ENCODE measurements at places on chromosomes 6 and 20.

DNA sequence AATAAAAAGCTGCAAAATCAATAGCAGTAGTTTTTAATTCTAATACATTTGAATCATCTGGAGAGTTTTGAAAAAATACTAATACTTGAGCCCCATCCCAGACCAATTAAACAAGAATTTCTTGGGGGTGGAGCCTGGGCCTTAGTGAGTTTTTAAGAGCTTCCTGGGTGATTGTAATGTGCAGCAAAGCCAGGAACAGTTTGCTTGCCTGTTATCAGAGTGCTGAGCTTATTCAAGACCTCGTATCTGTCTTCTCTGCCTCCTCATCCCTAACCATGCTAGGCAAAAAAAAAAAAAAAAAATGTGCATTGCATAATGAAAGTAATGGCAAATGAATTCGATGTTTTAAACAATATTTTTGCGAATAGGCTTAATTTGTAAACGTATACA lies 36.4 kb upstream of the MYB start:
- DNase-seq = no peak

DNA sequence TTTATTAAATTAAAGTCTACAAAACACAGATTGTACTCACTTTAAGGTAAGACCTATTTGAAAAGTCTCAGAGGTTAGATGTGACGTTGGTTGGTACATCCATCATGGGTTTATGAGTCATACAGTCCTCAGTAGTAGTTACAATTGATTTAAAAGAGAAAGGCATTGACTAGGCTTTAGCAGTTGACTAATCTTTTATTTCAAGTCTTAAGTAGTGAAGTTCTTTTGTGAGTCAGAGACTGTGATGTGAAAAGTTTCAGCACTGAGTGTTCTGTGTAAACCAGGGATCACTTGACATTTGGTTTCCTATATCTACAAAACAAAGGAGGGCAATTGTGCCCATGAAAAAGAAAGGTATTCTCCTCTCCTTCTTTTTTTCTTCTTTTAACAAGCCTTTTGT lies 221.3 kb downstream of the GRIK2 start:
- DNase-seq = no peak

GRCh38 chr6:135461208-135461607 lies 36.3 kb downstream of the AHI1 start:
- DNase-seq = no peak

DNA sequence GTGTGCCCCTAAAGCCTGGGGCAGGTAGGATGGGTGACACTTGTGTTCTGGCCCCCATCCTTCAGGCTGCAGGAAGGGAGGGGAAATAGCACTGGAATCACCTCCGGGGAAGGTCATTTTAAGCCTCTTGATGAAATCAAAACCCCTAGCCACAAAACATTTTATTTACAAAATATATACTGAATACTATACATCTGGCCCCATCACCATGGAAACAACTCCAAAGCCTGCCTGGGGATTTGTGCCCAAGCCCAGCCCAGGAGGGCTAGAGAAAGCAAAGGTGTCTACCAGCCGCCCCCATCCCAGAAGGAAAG lies 2.6 kb downstream of the SMIM29 start:
- DNase-seq = no peak

DNA sequence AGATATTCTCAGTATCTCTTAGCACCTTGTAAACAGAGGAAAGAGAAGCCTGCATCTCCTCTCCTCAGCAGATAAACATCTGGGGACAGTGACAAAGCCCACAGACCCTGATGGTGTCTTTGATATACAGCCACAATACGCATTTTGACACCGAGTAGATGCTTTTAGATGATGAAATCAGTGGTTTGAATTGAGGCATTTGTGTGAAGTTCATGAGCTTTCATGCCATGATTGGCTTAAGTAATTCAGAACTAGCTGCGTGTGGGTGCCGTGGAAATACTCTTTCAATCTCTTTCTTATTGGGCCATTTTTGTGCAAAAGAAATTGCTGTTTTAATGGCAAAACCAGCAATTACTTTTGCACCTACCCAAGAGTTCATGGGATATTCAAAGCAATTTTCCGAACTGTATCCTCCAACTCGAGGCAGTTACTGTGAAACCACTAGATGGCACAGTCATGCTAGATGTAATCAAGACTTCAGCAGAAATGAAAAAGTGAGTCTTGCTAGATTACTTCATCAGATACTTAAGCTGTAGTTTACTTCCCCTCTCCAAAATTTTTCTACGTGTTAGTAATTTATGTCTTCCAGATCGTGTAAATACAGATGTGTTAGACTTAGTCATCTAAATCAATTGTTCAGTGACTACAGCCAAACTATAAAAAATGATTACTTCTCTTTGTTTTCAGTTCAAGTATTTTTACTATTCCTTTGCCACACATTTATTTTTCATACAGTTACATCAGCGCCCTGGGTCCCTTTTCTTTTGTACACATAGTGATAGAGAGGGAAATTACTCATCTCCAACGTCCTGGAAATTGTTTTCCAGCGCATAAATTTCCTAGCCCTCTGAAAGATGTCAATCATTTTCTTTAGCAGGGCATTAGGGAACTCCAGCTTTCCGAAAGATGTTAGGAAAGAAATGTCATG lies 49.4 kb downstream of the IYD start:
- DNase-seq = peak; percentile 20

GRCh38 chr20:21556398-21556797 lies 42.5 kb upstream of the NKX2-2 start:
- no peak for DNase-seq

DNA sequence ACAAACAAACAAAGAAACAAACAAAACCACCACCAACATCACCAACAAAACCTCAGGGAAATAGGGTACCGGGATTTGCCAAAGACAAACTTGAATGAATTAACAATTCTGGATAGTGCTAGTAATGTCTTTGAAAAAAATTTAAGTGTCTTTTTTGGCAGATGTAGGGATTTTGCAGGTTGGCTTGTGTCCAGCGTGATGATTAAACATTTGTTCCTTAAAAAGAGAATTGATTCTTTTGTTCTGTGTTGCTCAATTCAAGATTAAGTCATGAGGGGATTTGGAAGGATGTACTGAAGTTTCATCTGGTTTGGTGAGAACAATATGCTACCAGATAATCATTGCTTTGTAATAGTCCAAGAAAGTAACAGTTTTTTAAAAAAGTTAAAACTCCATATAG lies 125.1 kb upstream of the HS3ST5 start:
- DNase-seq = no peak

DNA sequence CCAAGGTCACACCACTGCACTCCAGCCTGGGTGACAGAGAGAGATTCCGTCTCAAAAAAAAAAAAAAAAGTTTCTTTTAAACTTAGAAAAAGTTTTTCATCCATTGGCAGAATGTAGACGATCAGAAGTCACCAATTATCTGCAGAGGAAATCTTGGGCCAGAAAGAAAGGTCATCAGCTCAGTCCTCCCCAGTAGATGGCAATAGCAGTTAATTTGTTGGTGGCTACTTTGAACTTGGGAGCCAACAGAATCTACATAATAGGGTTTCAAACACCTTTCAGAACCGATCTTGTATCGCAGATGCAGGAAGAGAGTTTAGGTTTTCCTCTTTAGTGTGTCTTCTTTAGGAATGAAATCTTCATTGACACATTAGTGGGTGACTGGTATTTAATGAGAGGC lies 41.7 kb downstream of the LBP start:
- DNase-seq = no peak

- DNase-seq = no peak
Measured at GRCh38 chr20:57308451-57309271, 20.9 kb upstream of the SPO11 start.

GRCh38 chr20:57498425-57499400 lies 26.2 kb downstream of the CTCFL start:
- no peak for DNase-seq

DNA sequence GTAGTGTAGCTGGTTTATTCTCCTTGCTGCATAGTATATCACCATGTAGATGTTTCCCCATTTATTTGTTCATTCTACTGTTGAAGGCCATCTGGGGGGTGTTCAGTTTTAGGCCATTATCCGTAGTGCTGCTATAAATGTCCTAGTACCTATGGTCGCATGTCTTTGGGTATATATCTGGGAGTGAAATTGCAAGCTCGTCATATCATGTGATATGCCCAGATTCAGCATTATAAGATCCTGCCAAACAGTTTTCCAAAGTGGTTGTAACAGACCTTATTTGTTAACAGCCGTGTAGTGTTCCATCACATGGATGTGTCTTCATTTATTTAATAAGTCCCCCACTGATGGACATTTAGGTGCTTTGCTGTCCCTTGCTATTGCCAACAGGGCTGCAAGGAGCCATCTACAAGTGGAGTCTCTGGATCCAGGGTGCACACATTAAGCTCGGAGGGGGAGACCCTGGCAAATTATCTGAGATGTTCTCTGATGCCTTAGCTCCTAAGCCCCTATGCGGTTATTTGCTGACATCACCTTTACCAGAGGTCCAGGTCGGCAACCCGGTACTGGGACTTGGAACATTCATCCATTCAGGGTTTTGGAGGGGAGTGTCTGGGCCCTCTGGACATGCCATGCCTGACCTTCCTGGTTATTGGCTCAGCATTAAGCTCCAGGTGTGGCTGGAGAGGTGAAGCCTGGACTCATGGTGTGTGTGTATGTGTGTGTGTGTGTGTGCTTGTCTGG lies 16.9 kb downstream of the LBP start:
- DNase-seq = no peak

GRCh38 chr20:40628877-40629276 lies 60.2 kb downstream of the MAFB start:
- no peak for DNase-seq

GRCh38 chr6:164075981-164076615 lies 661.6 kb downstream of the QKI start:
- no peak for DNase-seq

- no peak for DNase-seq
Measured at GRCh38 chr20:60078351-60079250, 120.4 kb downstream of the CDH26 start.

DNA sequence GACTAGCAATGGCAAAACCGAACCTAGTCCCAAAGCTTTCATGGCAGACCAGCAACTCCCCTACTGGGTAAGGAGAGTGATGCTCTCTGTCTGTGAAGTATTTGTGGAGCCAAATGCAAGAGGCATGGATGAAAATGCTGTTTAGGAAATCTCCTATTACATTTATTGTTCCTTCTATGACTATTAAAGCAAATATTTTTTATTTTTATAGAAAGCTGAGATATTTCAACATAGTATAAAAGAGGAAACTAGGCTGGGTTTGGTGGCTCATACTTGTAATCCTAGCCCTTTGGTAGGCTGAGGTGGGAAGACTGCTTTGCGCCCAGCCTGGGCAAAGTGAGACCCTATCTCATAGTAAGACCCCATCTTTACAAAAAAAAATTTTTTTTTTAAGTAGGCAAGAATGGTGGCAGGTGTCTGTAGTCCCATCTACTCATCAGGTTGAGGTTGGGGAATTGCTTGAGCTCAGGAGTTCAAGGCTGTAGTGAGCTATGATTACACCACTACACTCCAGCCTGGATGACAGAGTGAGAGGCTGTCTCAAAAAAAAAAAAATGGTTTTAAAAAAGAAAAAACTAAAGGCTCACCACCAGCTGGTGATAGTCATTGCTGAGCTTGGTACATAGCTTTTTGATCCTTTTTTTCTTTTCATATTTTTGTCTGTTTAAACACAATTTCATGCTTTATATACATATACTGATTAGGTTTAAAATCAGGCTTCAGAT lies 11.3 kb downstream of the KDM1B start:
- DNase-seq = no peak

DNA sequence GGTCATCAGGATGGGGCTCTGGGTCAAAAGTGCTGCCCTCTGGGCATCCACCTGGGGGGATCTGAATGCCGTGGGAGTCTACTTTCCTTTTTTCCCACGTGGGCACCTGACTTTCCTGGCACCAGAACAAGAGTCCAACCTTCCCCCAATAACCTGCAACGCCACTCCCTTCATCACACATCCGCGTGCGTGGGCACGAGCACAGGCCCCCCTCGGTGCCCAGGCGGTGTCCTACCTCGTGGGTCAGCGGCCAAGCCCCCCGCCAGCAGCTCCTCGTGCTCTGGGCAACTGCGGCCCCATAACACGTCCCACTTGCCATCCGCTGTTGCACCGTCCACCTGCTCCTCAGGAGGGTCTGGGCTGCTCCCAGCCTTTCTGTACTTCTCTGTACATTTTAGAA lies 87.0 kb downstream of the YTHDF1 start:
- peak; percentile 16 for DNase-seq

GRCh38 chr6:150276937-150277742 lies 91.7 kb upstream of the IYD start:
- no peak for DNase-seq

GRCh38 chr6:44022296-44022661 lies 105.0 kb downstream of the MRPL14 start:
- peak; percentile 17 for DNase-seq

GRCh38 chr6:150606647-150607328 lies 7.1 kb downstream of the PLEKHG1 start:
- DNase-seq = no peak

Data from dorsolateral prefrontal cortex (tissue), 122 donors.